ENCODE measurements at places on chromosomes 6 and 20. TPM values are rescaled to one million over a fixed set of nuclear protein-coding genes. Genes with fewer than 3 reads are reported as not detected.

TEAD3 gene
- total RNA-seq, result 11.1 TPM

CST1 gene
- total RNA-seq, result not detected

IMPG1 gene
- total RNA-seq, result 68.0 TPM

NAPB gene
- 82.6 TPM for total RNA-seq

KIF25 gene
- not detected for total RNA-seq

ABT1 gene
- 13.3 TPM for total RNA-seq

CD2AP gene
- 41.7 TPM for total RNA-seq

NKX2-4 gene
- not detected for total RNA-seq

POU5F1 gene
- not detected for total RNA-seq

BACH2 gene
- 33.6 TPM for total RNA-seq

SLC22A16 gene
- total RNA-seq, result 0.82 TPM

CLPSL2 gene
- total RNA-seq, result not detected

ZNF165 gene
- 0.82 TPM for total RNA-seq

EPPIN gene
- total RNA-seq, result not detected

SKIC2 gene
- 47.2 TPM for total RNA-seq

PREX1 gene
- total RNA-seq, result 60.2 TPM

CST4 gene
- total RNA-seq, result not detected

TAAR8 gene
- not detected for total RNA-seq

CTCFL gene
- 0.27 TPM for total RNA-seq

GPLD1 gene
- total RNA-seq, result 10.9 TPM

TINAG gene
- total RNA-seq, result not detected

NCR2 gene
- total RNA-seq, result not detected

MPC1 gene
- 41.2 TPM for total RNA-seq

FLRT3 gene
- total RNA-seq, result 32.1 TPM

NRSN1 gene
- total RNA-seq, result 12.5 TPM

GHRH gene
- not detected for total RNA-seq

BCAS1 gene
- total RNA-seq, result 6.1 TPM

KCNK16 gene
- total RNA-seq, result not detected

RSPO4 gene
- total RNA-seq, result 0.66 TPM

MTFR2 gene
- 1.1 TPM for total RNA-seq

KHDC1L gene
- 1.0 TPM for total RNA-seq

RAET1G gene
- total RNA-seq, result not detected

ANKRD66 gene
- not detected for total RNA-seq

GGTLC1 gene
- not detected for total RNA-seq

EYA2 gene
- 18.0 TPM for total RNA-seq

PCK1 gene
- total RNA-seq, result 2.4 TPM

BNIP5 gene
- 0.11 TPM for total RNA-seq

SSTR4 gene
- total RNA-seq, result not detected

CALHM6 gene
- 2.5 TPM for total RNA-seq

TLDC2 gene
- total RNA-seq, result 0.55 TPM

RBM38 gene
- total RNA-seq, result 35.7 TPM

UNC93A gene
- not detected for total RNA-seq

PROKR2 gene
- total RNA-seq, result not detected

PRSS16 gene
- total RNA-seq, result 0.66 TPM

TFAP2D gene
- total RNA-seq, result 1.3 TPM

EIF6 gene
- 47.2 TPM for total RNA-seq

TNNC2 gene
- 93.6 TPM for total RNA-seq

UTRN gene
- total RNA-seq, result 235 TPM

OR12D3 gene
- total RNA-seq, result not detected

ADGRG6 gene
- total RNA-seq, result 23.6 TPM

ADA gene
- 5.7 TPM for total RNA-seq

LY86 gene
- 2.1 TPM for total RNA-seq

ATRN gene
- total RNA-seq, result 63.9 TPM

SALL4 gene
- 1.8 TPM for total RNA-seq

Measured in camera-type eye (tissue), 1 donor.